ENCODE measurements at places on chromosomes 12 and 14.

DNA sequence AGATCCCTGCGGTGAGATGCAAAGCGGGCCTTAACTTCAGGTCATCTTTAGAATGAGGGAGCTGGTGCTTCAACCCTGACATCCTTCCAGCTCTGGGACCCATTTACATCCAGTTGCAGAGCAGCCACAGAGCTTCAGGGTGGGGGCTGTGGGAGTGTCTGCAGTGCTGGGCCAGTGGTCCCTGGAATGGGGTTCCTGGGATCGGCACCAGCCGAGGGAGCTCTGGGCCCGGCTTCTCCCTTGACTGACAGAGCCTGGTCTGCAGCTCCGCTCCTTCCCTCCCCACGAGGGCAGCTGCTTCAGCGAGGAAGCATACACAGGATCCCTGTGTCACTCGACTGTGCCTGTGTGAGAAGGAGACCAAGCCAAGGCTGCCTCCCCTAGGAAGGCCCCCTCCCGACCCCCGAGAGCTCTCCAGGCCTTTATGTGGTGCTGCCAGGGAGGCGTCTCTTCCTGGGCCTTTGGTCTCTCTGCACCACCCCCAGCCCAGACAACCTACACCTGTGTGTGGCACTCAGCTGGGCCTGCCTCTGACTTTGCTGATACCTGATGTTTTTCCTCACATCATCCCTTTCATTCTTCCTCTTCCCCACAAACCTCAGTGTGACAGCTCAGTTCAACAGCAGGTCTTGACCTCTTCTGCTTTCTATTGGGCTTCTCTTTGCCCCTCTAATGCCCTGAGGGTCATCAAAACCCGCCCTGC, 48.1 kb upstream of the RIN3 start:
- no peak for DNase-seq

DNA sequence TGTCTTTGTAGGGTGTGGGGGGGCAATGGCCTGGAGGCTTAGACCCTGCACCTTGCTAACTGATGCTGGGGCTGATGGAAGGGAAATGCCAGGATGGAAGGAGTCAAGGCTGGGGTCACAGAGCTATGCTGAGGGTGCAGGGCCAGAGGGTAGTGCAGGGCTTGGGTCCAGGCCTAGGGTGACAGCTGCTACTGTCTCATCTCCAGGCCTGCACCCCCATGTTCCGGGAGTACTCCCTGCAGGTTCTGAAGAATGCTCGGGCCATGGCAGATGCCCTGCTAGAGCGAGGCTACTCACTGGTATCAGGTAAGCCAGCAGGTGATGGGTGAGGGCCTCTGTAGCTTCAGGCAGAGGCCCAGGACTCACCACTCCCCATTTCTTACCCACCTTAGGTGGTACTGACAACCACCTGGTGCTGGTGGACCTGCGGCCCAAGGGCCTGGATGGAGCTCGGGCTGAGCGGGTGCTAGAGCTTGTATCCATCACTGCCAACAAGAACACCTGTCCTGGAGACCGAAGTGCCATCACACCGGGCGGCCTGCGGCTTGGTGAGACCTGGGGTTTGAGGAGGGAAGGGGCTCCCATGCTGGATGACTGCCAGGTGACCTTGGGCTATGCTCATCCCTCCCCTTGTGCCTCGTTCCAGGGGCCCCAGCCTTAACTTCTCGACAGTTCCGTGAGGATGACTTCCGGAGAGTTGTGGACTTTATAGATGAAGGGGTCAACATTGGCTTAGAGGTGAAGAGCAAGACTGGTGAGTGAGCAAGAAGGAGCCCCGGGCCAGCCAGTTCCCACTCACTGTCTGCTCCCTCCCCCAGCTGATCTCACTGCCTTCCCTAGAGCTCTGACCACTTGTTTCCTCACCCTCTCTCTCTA, 4.1 kb downstream of the SHMT2 start:
- DNase-seq, result no peak

DNA sequence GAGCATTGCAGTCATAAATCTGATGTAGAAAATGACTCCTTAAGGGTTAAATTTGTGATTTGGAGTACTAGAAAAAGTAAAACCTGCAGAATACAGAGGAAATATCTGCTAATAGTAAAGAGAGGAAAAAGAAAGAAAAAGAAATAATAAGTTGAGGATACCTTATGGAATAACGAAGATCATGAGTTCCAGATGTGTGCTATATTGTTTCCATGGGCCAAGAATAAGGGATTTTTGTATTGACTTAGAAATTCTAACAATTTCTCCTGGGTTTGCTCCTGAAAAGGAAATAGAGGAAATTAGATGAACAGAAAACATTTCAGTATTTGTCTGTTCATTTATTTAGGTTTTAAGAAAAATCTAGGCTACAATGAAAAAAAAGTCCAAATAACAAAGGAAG, 115.3 kb downstream of the ALG10B start:
- no peak for DNase-seq

DNA sequence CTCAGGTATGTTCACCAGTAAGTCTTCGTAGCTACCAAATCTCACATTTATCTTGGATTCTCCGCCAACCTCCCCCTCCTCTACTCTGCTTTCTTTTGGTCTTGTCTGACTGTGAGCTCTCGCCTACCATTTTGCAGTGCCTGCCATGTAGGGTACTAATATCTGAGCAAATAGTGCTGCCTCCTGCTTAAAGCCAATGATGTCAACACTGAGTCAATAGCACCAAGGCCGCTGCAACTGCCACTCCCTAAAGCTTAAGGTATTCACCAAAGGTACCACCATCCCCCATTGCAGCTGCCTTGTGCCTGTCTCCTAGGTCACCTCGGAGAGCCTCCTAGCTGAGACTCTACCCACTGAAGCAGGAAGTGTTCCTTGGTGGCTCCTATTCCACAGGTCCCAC, 114.8 kb upstream of the FUT8 start:
- DNase-seq, result no peak

GRCh38 chr12:124631681-124632256, 64.4 kb upstream of the NCOR2 start:
- DNase-seq, result no peak

- DNase-seq, result no peak
These were observed 2.0 kb downstream of the CIROP start for GRCh38 chr14:23102801-23103200.

DNA sequence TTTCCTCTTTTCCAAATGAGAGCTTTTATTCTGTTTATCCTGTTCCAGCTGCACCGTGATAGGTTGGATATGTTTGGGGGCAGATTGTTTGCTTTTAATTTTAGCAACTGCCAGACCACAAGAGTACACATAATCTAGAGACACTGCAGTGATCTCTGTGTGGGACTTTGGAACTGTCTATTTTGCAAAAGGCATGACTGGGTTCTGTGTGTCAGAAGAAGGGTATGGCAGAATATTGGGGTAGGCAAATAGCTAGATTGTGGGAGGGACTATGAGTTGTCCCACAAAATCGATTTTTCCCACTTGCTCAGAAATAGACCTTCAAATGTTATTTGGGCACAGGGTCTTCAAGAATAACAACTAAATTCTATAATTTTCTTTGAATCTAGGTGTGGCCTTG, 275.9 kb upstream of the KITLG start:
- no peak for DNase-seq

DNA sequence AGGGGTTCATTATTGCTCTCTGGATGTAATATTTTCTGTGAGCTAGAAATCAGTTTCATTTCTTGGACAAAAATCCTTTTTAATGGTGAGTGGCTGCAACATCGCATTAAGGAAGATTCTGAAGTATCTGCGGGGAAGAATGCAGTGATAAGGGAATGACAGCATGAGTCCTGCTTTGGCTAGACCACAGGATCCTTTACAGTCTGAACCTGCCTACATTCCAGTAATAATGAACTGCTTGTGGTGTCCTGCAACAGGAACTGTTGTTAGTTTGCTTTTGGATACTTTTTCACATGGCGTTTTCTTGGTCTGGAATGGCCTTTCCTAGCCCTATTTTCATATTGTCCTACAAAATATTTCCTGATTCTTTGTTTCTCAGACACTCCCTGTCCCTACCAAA, 15.7 kb downstream of the MDM2 start:
- DNase-seq, result no peak

- DNase-seq, result no peak
These were observed 1.7 kb upstream of the RAD52 start for GRCh38 chr12:951176-951575.

DNA sequence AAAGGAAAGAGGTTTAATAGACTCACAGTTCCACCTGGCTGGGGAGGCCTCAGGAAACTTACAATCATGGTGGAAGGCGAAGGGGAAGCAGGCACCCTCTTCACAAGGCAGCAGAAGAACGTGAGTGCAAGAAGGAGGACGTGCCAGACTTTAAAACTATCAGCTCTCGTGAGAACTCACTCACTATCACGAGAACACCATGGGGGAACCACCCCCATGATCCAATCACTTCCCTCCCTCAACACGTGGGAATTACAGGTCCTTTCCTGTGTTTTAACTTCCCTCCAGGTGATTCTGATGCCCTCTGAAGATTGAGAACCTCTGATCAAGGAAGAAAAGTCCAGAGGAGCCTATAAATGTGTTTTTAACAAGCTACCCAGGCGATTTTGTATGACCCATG, 358.7 kb downstream of the MED13L start:
- DNase-seq, result no peak

GRCh38 chr12:1890810-1891209, 27.6 kb downstream of the CACNA2D4 start:
- no peak for DNase-seq

GRCh38 chr12:62379026-62379722, 87.5 kb upstream of the MON2 start:
- DNase-seq, result no peak

- peak; percentile 8 for DNase-seq
These were observed 30.4 kb upstream of the PSMA6 start for GRCh38 chr14:35261774-35262173.

DNA sequence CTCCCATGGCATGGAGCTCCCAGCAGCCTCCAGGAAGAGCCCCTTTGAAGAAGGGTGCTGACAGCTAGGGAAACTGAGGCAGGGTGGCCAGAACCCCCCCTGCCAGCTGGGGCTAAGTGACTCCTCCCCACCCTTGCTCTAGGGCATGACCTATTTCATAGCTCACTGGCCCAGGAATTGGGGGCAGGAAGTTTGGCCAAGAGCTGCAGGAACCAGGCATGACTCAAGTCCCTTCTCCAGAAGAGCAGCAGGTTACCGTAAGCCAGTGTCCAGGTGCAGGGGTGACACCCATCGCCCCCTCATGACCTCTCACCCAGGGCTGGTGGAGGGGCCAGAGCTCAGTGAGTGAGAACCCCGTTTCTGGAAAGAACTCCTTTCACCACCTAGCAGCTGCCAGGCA, 1.9 kb downstream of the RASAL1 start:
- DNase-seq, result no peak

- no peak for DNase-seq
These were observed 421.7 kb downstream of the PCNX1 start for GRCh38 chr14:71328954-71329353.

- no peak for DNase-seq
These were observed 32.4 kb downstream of the CCDC88C start for GRCh38 chr14:91385224-91385623.

- DNase-seq, result no peak
These were observed 92.5 kb downstream of the ADCK1 start for GRCh38 chr14:77892381-77892871.

DNA sequence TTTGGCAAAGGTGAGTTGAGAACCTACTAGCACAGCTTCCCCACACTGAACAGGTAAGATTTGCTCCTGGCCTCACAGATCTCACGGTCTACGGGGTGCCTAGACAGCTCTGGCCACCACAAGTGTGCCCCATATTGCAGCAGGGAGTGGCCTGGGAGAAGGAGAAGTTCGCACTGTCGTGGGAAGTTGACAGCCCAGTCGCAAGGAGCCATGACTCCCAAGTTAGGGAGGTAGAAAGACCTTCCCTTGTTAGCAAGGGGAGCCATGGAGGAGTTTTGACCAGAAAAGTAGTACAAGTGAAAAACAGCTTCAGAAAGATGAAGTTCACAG, 316.3 kb downstream of the BCL11B start:
- DNase-seq, result no peak

DNA sequence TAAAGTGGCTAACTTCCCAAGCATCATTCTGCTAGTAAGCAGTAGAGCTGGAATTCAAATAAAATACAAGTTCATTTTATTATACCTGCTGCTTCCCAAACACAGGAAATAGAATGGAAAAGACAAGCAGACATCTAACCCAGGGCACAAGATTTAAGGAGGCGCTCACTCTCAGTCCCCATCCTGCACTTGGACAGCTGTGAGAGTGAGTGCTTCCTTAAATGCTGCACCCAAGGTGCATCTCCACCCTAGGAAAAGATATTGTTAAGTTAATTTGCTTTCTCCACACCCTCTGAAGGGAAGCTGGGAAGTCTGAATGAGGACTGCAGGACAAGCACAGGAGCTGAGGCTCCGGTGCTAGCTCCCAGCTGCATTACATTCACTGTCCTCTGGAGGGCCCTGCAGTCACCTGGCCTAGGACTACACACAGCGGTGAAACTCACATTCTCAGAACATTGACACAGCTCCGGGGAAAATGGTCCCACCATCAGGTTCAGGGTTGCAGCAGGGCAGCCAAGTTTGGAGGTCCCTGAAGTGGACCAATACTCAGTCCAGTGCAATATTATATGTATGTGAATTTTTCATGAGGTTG, 14.2 kb downstream of the HEBP1 start:
- no peak for DNase-seq

DNA sequence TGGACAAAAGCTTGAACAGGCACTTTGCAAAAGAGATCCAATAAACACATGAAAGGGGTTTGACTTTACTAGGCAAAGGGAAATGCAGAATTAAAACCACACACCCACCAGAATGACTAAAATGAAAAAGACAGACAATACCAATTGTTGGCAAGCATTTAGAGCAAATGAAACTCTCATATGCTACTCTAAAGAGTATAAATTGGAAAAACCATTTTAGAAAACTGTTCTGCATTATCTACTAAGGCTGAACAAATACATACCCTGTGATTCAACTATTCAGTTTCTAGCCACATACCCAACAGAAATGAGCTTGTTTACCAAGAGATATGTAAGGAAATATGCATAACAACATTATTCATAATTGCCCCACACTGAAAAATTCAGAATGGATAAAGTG, 8.5 kb upstream of the IL22 start:
- DNase-seq, result no peak

GRCh38 chr12:20127413-20127812, 240.9 kb upstream of the PDE3A start:
- no peak for DNase-seq

DNA sequence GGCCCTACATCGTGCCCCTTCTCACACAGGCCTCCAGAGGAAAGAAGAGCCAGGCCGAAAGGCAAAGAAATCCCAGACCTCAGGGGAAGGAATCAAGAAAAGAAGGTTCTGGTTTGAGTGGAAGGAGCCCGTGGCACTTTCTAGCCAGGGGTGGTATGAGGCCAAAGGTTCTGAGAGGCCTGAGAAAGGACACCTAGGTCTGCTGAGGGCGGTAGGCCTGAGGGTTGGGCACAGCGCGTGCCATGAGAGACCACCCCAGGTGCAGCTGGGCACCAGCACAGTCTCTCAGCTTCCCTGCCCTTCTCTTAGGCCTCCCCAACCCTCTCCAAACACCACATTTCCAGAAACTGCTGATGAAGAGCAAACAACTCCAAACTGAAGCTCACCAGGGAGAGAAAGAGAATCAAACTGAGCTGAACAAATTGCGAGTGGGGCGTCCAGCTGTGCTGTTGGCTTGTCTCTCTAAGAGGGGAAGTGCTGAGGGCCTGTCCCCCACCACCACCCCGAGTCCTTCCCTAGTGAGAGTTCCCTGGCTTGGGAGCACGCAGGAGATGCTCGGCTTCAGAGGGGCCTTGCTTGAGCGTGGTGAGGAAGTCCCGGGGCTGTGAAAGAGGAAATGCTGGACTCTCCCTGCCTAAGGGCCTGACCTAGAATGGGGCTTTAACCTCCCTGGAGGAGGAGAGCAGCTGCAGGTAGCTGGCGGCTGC, 184.8 kb downstream of the ZFP36L1 start:
- DNase-seq, result no peak

- DNase-seq, result no peak
These were observed 58.6 kb downstream of the MON2 start for GRCh38 chr12:62525271-62525670.

GRCh38 chr14:63713764-63714163, 14.1 kb downstream of the SGPP1 start:
- no peak for DNase-seq

All from kidney glomerular epithelial cell (primary cell).